ENCODE measurements at places on chromosomes 7 and 10.

GRCh38 chr7:154672659-154673415 is 330.1 kb downstream of the PAXIP1 start:
- peak; percentile 62 for DNase-seq

- peak; percentile 24 for DNase-seq
These were observed 660 bp downstream of the SUV39H2 start for GRCh38 chr10:14879124-14879927.

DNA sequence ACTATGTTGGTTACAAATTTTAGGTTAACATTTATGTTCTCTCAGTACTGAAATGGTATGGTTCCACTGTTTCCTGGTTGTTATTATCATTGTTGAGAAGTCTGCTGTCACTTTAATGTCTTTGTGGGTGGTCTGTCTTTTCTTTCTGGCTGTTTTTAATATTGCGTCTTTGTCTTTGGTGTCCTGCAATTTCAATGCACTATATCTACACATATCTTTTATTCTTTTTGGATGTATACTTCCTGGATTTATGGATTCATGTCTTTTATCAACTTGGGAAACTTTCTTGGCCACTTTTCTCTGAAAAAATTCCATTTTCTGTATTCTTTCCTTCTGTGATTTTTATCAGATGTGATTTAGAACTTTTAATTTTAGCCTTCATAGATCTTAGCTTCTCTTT is 250.2 kb downstream of the BUB3 start:
- no peak for DNase-seq

DNA sequence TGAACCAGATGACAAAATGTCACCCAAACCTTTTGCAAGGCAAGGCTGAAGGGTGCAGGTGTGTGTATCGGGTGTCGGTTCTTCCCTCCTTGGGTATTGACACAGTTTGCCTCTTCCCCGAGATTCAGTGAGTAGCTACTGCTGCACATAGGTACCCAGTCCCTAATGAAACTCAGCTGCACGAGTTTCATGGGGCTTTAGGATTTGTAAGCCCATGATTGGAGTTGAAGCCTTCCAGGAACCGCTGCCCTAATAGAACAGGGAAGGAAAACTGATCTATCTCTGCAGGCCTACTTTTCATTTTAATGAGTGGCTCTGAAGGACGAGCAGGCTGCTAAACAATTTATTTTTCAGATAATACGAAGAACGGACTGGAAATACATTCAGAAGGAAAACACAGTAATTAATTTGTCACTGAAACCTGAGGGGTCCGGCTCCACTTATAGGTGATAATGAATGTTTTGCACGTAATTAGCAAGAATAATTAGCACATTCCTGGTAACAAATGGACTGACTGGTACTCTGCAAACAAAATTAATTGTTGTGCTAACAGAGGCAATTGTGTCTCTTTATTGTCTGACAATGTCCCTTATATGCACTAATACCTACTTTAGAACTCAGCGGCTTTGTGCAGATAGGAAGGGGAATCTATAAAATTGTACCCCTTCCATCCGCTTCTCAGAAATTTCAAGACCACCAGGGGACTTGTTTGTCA is 49.6 kb upstream of the FZD8 start:
- DNase-seq = no peak

DNA sequence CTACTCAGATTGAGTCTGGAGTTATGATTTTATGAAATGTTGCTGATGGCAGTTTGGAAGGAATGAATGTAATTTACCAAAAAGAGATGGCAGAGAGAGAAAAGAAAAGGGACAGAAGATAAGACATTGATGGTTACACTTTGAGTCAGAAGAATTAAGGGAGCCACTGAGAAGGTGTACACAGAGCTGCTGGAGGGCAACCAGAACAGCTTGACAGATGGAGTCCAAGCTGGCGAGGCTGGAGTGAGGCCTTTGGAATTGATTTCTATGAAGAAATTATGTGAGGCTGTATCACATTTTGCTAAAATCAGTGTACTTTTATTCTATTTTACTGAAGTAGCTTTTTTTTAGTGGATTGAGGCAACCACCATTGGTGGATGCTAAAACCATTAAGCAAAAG is 740.5 kb downstream of the REEP3 start:
- no peak for DNase-seq

- no peak for DNase-seq
These were observed 72.4 kb downstream of the LMBR1 start for GRCh38 chr7:156820445-156821063.

- DNase-seq = no peak
These were observed 284.2 kb downstream of the C7orf25 start for GRCh38 chr7:42627626-42628025.

DNA sequence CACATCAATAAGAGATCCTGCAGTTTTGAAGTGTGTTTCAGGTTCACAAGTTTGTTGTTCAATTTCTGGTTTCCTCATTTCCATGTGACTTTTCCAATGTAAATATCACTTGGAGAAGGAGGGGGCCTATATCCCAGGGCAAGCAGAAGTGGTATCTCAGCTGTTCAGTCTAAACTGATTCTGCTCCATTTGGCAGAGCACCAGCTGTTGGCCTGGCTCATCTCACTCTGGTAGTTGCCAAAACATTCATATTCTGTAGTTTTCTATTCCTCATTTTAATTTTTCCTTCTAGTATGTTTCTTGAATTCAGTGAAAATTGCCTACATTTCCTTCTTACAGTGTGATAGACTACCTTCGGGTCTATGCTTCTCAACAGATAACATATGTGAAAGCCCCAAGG is 101.8 kb upstream of the TAC1 start:
- no peak for DNase-seq

- no peak for DNase-seq
These were observed 165.6 kb downstream of the ZEB1 start for GRCh38 chr10:31484431-31485135.

GRCh38 chr10:98269435-98269912 is 1.5 kb upstream of the LOXL4 start:
- peak; percentile 73 for DNase-seq

- no peak for DNase-seq
These were observed 112.2 kb downstream of the CYTH3 start for GRCh38 chr7:6160191-6160623.

GRCh38 chr10:57506414-57507094 is 761.1 kb downstream of the IPMK start:
- no peak for DNase-seq

GRCh38 chr10:72037811-72038210 is 50.5 kb downstream of the SPOCK2 start:
- DNase-seq = no peak

- no peak for DNase-seq
These were observed 196.8 kb downstream of the ADRA2A start for GRCh38 chr10:111273635-111274034.

GRCh38 chr7:117064688-117065087 is 111.4 kb downstream of the ST7 start:
- no peak for DNase-seq

Data from NCI-H1092 treated with DMSO at 0.1 percent for 48 hours (cell line).